Stimulated activated CD4-positive, alpha-beta T cell treated with anti-CD3 and anti-CD28 coated beads, Interleukin-4, amount 100 ng/mL, for 24 hours (primary cell): ENCODE measurements at places on chromosomes 12 and 14.

DNA sequence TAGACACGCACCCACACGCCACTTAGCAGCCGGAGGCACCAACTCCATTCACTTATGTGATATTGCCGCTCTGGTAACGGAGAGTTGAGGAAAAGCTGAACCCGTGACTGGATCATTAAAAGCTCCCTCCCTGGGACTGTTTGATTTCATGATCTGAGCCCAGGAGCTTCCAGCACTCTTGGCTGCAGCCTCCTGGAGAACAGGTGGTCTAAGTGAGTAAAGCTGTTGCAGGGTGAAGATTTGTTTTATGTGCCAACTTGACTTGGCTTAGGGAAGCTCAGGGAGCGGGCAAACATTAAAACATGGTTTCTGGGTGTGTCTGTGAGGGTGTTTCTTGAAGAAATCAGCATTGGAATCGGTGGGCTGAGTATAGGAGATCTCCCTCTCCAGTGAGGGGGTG is 16.9 kb upstream of the TMEM132C start:
- DNase-seq: no peak

DNA sequence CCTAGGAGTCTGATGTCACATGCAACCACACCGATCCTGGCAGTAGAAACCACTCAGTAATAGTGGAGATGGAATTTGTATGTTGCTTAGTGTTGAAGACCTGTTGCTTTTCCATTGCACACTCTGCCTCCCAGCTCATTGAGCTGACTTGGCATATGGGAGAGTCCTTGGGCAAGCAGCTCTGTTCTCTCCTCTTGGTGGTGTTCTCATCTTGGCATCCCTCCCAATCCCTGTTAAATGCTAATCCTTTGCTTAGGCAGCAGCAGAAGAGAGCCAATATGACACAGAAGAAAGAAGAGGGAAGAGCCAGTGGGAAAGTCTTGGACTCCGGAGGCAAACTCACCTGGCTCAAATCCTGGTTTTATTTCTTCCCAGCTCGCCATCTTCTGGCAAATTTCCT is 178.0 kb upstream of the CAND1 start:
- no peak for DNase-seq

GRCh38 chr12:3038926-3039510 is 38.2 kb upstream of the TSPAN9 start:
- no peak for DNase-seq

GRCh38 chr12:25069224-25069623 is 120.3 kb upstream of the BCAT1 start:
- no peak for DNase-seq

GRCh38 chr14:94921456-94921855 is 151.5 kb upstream of the GSC start:
- no peak for DNase-seq

DNA sequence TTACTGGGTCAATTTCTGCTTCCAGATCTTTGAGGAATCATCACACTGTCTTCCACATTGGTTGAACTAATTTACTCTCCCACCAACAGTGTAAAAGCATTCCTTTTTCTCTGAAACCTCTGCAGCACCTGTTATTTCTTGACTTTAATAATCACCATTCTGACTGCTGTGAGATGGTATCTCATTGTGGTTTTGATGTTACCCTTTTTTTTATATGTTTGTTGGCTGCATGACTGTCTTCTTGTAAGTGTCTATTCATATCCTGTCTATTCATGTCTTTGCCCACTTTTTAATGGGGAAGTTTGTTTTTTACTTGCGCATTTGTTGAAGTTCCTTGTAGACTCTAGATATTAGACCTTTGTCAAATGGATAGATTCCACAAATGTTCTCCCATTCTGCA is 324.9 kb downstream of the NAV3 start:
- DNase-seq: no peak

GRCh38 chr14:100203962-100204834 is 34.7 kb upstream of the YY1 start:
- DNase-seq: no peak

DNA sequence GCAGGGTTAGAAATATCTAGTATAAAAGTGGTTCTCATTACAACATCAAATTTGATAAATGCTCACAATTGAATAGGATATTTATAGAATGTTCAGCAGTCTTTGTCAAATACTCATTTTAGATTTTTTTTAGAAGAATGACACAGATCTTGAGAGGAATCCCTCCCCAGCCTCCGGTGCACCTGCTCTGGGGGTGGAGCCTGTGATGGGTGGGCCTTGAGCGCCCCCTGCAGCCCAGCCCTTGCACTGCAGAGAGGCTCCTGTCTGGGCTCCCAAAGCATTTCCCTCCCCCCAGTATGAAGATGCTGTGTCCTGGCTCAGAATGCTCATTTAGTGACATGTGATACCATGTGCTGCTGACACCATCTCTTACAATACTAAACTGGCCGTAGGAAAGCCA is 792.3 kb downstream of the TMEM121 start:
- peak; percentile 40 for DNase-seq

- DNase-seq: no peak
Measured at GRCh38 chr14:88935083-88935482, 110.6 kb downstream of the TTC8 start.

GRCh38 chr14:91844029-91844428 is 23.3 kb downstream of the TC2N start:
- DNase-seq: no peak

DNA sequence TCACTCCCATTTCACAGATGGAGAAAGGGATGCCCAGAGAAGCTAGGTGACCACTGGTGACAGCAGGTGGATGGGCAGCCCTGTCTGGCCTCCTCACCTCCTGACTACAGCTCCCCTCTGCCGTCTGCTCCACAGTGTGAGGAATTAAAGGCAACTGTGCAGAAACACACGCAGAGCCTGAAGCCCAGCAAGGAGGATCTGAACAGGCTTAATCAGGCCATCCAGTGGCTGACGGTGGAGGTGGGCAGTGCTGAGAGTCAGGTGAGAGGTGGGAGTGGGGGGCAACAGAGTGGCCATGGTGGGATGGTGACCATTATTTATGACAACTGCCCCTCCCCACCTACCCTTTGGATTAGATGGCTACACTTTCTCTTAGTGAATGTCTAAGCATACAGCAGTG is 1.2 kb downstream of the KRT86 start:
- DNase-seq: no peak

- no peak for DNase-seq
Measured at GRCh38 chr12:13603953-13604352, 377.4 kb downstream of the GRIN2B start.

DNA sequence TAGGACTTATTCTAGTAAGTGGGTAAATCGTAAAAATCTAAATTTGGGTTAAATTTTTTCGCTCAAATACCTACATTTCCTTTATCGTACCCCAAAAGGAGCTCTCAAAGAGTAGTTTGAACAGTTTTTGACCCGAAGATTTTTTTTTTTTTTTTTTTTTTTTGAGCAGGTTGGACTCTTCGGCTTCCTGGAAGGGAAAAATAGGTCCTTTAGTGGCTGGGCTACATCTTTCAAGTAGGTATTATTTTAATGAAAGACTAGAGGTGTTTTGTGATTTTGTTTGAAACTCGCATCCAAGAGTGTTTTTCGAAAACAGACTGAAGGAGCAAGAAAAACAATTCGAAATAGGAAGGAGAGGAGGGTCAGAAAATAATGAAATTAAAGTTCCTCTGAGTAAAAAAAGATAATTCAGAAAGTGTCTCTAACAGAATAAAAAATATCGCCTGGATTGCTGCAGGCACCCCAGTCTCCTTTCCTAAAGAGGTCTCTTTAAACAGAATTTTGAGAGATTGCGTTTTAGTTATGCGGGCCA is 6.0 kb downstream of the CDKN1B start:
- DNase-seq: no peak

- DNase-seq: no peak
Measured at GRCh38 chr14:72664651-72665050, 229.2 kb downstream of the DPF3 start.

DNA sequence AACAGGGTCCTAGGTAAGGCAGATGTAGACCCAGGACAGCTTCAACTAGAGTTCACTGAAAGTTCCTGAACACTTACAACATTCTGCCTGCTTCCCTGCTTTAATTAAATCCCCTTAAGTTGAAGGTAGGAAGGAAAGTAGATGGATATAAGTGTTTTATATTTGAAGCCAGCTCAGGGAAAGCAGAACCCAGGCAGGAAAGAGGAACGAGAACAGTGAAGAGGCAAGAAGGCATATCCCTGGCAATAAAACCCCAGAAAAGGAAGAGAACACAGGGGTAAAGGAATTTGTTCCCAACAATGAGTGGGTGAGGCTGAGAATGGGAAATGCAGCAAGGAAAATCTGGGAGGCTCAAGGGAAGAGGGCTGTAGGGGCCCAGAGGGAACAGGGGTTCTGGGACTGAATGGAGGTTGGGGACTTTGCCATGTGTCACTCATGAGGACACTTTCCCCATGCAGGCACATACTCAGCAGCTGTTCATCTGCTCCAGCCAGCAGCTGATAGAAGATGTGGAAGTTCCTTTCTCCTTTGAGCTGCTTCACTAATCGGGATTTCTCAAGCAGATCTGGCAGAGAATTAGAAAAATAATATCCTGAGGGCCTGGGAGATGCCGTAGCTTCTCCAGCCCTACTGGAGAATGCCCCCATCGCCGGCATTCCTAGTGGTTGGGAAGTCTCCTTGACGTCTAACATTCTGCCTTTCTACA is 3.7 kb downstream of the MYO1A start:
- DNase-seq: no peak

GRCh38 chr12:55727643-55728185 is 1.1 kb downstream of the CD63 start:
- DNase-seq: no peak

DNA sequence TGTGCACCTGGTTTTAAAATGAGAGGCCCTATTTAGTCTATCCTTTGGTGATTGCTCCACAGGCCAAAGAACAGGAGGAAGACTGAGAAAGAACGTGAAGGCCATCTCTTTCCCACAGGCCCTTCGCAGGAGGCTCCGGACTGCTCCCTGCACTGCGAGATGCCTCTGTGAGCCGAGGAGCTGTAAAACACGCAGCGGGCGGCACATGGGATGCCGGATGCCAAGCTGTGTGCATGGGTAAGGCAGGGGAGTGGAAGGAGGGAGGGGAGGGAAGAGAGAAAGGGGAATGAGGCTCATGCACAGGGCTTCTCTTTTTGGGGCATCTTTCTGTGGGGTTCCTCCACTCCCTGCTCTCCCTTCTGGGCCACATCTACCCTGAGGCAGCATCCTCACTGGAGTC is 61.6 kb downstream of the SPTB start:
- no peak for DNase-seq

DNA sequence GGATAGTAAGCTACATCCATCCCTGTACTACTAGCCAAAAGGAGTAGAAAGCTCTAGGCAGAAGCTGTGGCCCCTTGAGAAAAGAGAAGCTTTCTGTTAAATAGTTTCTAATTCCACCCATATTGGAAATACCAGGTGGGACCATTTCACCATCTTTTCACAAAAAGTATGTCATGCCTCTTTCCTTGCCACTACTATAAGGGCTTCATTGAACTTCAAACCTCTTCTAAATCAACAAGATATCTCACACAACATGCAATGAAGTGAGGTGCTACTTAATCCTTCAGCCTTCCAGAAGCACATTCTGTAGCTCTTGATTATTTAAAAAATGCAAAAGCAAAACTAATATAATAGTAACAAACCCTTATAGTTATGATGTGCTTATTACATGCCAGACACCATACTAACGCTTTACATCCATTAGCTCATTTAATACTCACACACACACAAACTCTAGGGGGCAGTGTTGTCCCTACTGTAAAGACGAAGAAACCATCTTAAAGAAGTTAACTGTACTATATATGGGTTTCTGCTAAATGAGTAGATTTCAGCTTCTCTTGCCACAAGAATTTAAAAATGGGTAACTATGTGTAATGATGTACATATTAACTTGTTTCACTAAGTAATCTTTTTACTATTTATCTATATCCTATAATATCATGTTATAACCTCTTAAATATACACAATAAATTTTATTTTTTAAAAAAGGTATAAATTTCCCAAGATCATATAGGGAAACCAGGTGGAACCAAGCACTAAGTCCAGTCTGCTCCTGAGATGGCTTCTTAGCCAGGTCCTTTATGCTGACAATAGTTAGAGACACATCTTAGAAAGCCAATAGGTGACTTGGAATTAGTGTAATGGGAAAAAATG is 124.4 kb downstream of the RPS29 start:
- peak; percentile 71 for DNase-seq

DNA sequence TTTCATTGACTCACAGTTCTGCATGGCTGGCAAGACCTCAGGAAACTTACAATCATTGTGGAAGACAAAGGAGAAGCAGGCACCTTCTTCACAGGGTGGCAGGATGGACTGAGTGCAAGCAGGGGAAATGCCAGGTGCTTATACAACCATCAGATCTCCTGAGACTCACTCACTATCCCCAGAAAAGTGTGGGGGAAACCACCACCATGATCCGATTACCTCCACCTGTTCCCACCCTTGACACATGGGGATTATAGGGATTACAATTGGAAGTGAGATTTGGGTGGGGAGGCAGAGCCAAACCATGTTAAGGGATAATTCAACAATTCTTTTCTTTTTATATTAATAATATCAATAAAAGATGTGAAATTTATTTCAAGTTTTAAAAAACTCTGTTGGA is 34.1 kb downstream of the CNTN1 start:
- no peak for DNase-seq

DNA sequence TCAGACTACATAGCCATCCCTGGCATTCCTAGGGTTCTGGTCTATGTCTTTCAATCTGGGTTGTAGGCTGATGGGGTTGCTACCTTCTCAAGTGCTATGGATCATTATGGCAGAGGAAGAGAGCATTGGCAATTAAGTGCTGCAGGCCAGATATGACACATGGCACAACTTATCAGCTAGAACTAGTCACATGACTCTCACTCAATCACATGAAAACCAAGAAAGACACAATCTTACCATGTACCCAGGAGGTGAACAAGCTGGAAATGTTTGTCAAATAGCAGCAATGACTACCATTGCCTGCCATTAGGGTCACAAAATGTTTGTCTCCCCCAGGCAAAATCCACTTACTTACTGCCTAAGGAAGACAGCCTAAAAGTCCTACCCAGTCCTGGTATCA is 80.4 kb downstream of the GALNT8 start:
- no peak for DNase-seq

- no peak for DNase-seq
Measured at GRCh38 chr12:47787596-47788319, 14.7 kb downstream of the SLC48A1 start.

GRCh38 chr14:91005716-91006115 is 54.7 kb downstream of the RPS6KA5 start:
- DNase-seq: no peak

- peak; percentile 58 for DNase-seq
Measured at GRCh38 chr12:56634837-56635791, 5.0 kb upstream of the BAZ2A start.

- DNase-seq: no peak
Measured at GRCh38 chr14:67396381-67396970, 15.5 kb downstream of the PLEK2 start.

- no peak for DNase-seq
Measured at GRCh38 chr12:101782273-101782731, 43.0 kb upstream of the SYCP3 start.
